ENCODE measurements at places on chromosomes 1 and 21. TPM values are rescaled to one million over a fixed set of nuclear protein-coding genes. Genes with fewer than 3 reads are reported as not detected.
A peak's percentile ranks its signal among the peaks of the same experiment; 100 is the strongest.

DNA sequence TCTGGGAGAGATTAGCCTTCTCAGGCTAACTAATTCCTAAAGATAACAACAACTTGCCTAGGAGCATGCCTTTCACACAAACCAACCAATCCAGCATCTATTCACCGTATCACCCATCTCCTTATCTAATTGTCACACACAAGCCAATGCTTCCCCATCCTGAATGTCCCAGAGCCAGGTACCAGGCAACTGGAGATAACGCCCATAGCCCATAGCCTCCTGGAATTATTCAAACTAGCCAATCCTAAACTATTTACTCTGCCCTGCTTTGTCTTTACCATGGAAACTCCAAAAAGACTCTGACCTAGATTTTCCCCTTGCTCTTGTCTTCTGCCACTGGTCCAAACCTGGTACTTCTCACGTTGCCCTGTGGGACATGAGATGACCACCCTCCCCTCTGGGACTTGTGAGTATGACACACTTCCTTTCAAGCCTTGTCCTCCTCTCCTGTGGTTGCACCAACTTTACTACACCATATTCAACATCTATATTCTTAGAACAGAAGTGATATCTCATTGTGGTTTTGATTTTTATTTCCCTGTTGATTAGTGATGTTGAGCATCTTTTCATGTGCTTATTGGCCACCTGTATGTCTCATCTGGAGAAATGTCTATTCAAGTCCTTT, 8.8 kb upstream of the ATG4C start:
- no peaks in the 10 kb centered on the region for H3K4me1 ChIP-seq
- peaks cover 27% of the 10 kb centered on the region for H3K27me3 ChIP-seq
- H3K27ac ChIP-seq = no peak overlapping the region
- no peak overlapping the region for H3K4me3 ChIP-seq

- no peak overlapping the region for H3K27ac ChIP-seq
- peaks cover 2% of the 10 kb centered on the region for H3K36me3 ChIP-seq
- no peak overlapping the region for H3K4me3 ChIP-seq
These were observed 3.2 kb downstream of the PHLDA3 start for GRCh38 chr1:201465698-201466290.

DNA sequence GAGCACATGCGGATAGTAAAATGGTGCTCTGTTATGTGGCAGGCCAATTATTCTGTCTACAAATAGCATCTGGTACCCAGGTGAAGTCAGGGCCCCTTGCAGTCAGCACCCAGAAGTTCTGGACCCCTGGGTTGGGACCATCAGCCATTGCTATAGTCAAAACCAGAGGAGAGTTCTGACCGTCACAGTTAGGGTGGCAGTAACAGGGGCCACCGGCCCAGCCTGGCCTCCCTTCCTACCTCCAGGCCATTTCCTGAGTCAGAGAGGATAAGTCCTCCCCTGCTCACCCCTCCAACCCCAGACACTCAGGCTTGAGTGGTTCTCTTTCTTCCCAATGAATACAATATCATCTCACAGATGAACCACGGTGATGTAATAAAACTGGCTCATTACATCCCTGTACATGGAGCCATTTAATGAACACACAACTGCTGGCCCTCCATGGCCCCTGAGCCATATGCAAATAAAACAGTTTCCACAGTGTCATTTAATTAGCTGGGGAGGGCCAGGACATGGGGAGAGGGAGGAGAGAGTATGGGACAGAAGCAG, 673.6 kb downstream of the MATN1 start:
- H3K4me1 ChIP-seq = peaks cover 6% of the 10 kb centered on the region
- no peak for DNase-seq
- no peak overlapping the region for H3K27ac ChIP-seq
- H3K36me3 ChIP-seq = peaks cover 1% of the 10 kb centered on the region

GRCh38 chr1:185567440-185567839, 166.8 kb upstream of the HMCN1 start:
- H3K36me3 ChIP-seq = peaks cover 2% of the 10 kb centered on the region
- H3K27ac ChIP-seq = peak overlapping the region; percentile 98

DNA sequence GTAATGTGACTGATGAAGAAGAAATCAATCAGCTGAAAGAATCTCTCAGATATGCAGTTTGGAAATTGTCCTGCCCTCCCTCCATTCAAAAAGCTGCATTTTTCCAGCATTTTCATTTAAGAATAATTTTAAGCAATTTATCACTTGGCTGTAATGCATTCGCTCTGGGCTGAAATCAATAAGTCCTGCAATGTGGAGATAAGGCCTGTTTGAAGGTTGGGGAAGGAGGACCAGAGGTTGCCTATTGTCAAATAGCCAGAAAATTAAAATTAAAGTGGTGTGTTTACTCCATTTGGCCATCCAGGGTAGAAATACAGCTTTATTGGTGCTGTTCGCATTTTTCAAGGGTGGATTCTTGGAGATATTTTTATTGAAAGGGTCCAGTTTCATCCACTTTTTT, 187.6 kb upstream of the NFIA start:
- no peak overlapping the region for H3K27ac ChIP-seq
- no peak for DNase-seq
- H3K27me3 ChIP-seq = peaks cover 42% of the 10 kb centered on the region
- no peak overlapping the region for H3K4me3 ChIP-seq
- no peaks in the 10 kb centered on the region for H3K4me1 ChIP-seq
- H3K36me3 ChIP-seq = no peaks in the 10 kb centered on the region

Gene PRKAA2
- not detected for total RNA-seq

All from T-helper 17 cell (primary cell).